ENCODE measurements at places on chromosomes 5 and 9.

DNA sequence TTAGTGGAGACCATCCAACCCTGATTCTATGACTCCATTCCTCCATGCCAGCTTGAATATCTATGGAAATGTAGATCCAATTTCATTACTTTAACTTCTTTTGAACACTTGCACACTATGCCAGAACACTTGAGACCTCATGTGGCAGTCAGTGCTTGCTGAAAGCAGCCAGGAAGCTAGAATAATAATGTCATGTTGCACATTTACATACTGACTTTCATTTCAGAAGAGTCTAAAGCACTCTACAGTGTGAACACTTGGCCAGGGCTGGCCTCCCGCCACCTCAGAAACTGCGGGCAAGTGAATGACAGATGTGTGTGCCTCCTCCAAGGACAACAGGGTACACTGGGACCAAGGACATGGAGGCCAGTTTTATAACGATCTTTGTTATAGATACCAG, 97.3 kb downstream of the SLF1 start:
- DNase-seq, result no peak

GRCh38 chr5:143204474-143205246, 198.8 kb downstream of the NR3C1 start:
- no peak for DNase-seq

GRCh38 chr5:59095480-59095879, 512.6 kb downstream of the RAB3C start:
- DNase-seq, result peak; percentile 26

- no peak for DNase-seq
Measured at GRCh38 chr5:173869316-173869715, 18.8 kb upstream of the CPEB4 start.

DNA sequence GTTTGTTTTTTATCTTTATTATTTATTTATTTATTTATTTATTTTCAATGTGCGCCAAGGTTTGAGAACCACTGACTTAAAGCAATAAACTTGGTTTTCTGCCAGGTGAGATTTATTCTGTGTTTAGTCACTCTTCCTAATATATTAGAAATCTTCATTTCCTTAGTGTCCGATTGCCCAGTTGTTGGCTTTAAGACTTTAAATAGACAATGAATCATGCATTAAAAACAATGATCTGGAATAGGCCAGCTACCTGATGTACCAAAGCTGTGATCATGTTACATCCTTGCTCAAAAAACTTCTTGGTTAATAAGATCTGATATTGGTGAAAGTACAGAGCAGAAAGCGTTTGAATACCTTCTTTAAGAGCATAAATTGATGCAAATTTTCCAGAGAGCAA, 52.1 kb upstream of the ERBIN start:
- DNase-seq, result no peak

DNA sequence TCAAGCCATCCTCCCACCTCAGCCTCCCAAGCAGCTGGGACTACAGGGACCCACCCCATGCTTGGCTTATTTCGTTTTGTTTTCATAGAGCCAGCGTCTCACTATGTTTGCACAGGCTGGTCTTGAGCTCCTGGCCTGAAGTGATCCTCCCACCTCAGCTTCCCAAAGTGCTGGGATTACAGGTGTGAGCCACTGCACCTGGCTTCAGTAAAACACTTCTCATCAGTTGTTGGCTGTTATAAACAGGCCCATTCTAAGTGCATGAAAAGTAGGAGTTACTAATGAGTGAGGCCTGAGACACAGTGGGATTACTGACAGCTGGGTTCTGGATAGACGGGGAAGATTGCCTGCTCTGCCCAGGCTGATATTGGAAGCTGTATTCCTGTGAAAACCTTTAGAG, 3.5 kb downstream of the CRB2 start:
- DNase-seq, result no peak

GRCh38 chr9:129377931-129378661, 200.0 kb upstream of the IER5L start:
- DNase-seq, result no peak

- no peak for DNase-seq
Measured at GRCh38 chr5:80147119-80147815, 108.6 kb downstream of the SERINC5 start.

DNA sequence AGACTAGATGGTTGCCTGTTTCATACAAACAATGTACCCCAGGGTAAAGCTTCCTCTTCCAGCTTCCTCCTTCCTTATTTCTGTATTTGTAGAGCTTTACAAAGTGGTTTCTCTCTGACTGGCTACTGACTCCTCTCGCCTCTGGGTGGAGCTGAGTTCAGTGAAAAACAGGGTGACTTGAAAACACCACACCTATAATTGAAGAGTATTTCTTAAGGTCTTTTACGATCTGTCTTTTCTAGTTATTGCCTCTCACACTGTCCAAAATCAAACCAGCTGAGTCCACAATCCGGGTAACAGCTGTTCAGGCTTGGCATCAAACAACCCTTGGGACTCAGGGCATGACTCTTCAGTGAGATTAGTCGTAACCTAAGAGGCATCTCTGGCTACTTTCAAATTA, 200.4 kb downstream of the ARRDC3 start:
- peak; percentile 67 for DNase-seq

DNA sequence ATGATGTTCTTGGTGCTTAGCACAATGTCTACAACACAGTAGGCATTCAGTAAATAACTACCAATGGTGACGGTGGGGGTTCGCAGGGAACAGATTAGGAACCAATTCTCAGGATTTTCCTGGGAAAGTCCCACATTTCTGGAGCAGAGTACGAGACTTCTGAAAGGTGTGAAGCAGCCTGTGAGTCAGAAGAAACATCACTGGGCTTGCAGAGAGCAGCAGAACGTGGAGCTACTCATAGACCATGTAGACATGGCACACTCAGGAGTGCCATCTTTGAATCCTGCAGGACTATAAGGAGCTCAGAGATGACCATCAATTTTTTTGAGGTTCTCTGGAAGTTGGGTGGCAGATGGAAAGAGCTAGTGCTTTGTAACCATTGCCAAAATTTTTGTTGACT, 106.6 kb upstream of the ANKRD55 start:
- no peak for DNase-seq

DNA sequence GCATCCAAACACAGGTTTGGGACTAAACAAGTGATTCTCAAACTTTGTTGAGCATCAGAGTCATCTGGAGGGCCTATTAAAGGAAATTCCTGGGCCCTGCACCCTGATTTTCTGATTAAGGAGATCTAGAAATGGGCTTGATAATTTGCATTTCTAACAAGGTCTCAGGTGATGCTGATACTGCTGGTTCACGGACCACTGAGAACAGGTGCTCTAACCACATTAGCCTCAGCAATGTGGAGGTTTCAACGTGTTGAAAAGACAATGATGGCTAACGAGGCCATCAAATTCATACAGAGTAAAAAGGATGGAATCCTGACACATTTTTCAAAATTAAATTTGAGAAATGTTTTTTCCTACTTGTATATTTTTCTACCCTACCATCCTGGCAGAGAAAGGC, 172.1 kb downstream of the TSSK1B start:
- DNase-seq, result no peak

DNA sequence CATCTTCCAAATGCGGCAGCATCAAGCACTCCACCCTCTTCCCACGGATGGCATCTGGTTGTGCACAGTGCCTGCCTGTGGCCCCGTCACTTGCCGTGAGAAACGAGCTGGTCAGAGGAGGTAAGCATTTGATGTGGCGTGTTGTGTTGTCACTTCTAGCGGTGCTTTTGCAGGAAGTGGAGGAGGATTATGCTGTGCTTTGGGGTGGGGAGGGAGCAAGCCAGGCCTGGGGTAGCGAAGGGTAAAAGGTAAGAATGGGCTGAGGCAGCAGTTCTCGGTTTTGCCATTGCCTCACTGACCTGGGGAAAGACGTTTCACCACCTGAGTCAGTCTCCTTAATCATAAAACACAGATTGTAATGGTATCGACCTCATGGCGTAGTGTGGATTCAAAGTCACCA, 2.3 kb upstream of the POMT1 start:
- no peak for DNase-seq

GRCh38 chr5:89904442-89904841, 505.1 kb downstream of the CETN3 start:
- DNase-seq, result no peak

DNA sequence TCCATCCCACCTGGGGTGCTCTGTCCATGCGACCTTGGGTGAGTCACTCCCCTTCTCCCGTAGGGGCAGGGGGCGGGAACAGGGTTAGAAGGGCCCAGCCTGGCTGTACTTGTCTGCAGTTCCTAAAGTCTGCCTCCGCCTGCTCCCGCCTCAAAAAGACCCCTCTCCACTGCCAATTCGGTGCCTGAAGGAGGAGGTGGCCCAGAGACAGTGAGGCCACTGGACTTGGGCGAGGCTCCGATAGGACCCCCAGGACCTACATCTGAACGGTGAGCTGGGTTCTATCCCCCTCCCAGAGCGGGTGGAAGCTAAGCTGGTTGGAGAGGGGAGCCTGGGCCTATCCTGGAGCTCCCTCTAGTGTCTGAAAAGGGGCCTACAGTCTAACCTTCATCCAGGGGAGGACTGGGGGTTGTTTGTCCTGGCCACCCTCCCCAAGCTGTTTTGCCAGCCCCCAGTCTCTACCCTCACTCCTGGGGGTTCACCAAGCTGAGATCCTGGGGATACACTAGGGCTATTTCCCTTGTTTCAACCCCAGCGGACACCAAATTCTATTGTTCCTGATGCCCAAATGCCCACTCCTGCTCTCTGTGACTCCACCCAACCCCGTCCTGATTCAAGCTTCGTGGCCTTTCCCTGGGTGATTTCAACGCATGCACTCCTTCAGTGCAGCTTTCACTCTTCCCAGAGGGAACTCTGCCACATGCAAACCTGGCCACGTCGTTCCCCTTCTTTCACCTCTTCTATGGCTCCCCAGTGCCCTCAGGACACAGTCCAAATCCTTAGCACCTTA, 6.1 kb upstream of the CRB2 start:
- DNase-seq, result peak; percentile 87

GRCh38 chr5:152905286-152905685, 500.2 kb upstream of the NMUR2 start:
- DNase-seq, result no peak

Measured in AG20443 (cell line).